BJ (cell line): ENCODE measurements at places on chromosomes 2 and 18. TPM values are rescaled to one million over a fixed set of nuclear protein-coding genes. Genes with fewer than 3 reads are reported as not detected.

GRCh38 chr2:101854877-101855276 lies 136.9 kb upstream of the IL1R2 start:
- DNase-seq, result no peak

DNA sequence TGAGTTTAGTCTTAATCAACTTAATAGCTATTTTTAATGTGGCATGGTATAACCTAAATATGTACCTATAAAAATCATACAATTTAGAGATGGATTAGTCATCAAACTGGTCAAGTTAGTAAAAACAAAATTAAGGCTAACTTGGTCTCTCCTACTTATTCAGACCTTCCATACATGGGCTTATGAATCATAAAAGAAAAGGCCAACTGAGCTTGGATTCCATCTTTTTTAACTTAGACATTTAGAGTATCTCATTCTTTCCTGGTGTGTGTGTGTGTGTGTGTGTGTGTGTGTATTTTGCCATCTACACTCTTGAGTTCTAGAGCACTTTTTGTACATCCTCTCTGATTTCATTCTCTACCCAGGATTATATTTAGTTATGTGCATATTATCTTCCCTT lies 637.5 kb downstream of the PLCL1 start:
- no peak for DNase-seq

GRCh38 chr2:205769495-205769850 lies 87.2 kb downstream of the NRP2 start:
- no peak for DNase-seq

GRCh38 chr2:72144274-72144631 lies 3.4 kb downstream of the CYP26B1 start:
- no peak for DNase-seq

GRCh38 chr2:212961255-212961654 lies 190.2 kb downstream of the IKZF2 start:
- no peak for DNase-seq

GRCh38 chr18:28802546-28802945 lies 625.6 kb upstream of the CDH2 start:
- peak; percentile 6 for DNase-seq

GRCh38 chr2:18484625-18485024 lies 75.8 kb downstream of the RDH14 start:
- DNase-seq, result no peak

- no peak for DNase-seq
Measured at GRCh38 chr2:17912266-17912691, 33.8 kb downstream of the KCNS3 start.

GRCh38 chr2:35409762-35410161 lies 945.8 kb upstream of the CRIM1 start:
- no peak for DNase-seq

DNA sequence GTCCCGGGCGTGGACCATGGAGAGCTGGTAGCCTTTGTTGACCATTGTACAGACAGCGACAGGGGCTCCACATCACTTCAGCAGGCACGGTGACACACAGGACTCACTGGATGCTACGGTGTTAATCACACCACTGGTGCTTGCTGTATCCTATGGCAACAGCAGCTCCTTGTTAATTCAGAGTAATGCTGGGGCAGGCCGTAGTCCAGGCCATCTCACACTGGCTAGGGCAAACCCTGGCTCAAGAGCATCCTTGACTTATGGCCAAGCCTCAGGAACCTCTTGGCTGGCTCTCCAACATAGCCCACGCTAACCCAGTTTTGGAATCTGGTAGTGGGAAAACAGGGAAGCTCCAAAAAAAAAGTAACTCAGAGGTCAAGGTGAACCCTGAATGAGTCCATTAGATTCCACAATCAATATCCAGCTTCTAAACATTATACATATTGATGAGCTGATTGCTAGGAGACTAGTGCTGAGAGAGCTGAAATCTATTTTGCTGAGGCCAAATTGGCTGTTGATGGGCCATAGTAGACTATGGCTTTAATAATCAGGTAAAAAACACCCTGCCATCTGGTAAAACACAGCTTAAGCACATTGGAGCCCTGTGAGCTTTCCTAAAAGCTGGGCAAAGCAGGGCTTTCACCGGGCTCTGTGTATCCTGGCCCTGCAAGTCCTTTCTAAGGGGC lies 253.6 kb downstream of the PRKCE start:
- no peak for DNase-seq

DNA sequence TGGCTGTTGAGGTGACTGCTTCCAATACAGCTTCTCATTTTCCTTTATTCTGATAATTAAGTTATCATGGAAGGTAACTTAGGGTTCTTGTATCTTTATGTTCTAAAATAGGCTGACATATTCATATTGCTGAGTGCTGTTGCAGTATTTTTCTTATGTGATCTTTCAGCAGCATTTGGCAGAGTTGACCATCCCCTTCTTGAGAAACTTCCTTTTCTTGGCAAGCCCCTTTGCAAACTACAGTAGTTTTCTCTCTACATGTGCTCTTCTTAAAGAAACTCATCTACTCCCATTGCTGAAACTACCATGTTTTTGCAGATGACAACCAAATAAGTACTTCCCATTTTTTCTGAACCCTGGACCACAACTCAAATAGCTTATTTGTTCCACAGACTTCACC lies 476.5 kb upstream of the TRIB2 start:
- DNase-seq, result no peak

DNA sequence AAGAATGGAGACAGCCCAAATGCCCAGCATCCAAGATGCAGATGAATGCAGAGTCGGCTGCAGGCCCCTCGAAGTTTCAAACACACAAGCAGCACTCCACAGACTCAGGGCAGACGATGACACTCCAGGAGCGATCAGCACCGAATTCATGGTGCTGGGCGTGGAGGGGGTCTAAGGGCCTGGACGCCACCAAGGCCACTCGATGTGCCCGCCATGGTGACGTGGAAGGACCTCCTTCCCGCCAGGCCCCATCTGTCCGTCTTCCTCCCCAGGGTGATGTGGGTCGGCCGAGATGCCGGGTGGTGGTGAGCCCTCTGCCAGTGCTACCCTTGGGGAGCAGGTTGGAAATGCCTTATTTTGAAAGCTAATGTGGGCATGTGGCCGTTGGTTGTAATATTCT lies 9.4 kb downstream of the KIF1A start:
- DNase-seq, result no peak

GRCh38 chr2:234535464-234535863 lies 38.6 kb upstream of the ARL4C start:
- DNase-seq, result no peak

Gene SEMA4F
- 8.4 and 10.2 TPM in 2 replicates for polyA plus RNA-seq

Gene GALNT5
- polyA plus RNA-seq, result 22.6 and 37.8 TPM in 2 replicates

Gene MC5R
- polyA plus RNA-seq, result not detected in 2 replicates

Gene CTAGE1
- polyA plus RNA-seq, result 0.06 TPM in 1 of 2 replicates, not detected in the other

Gene LIPT1
- 2.4 and 3.8 TPM in 2 replicates for polyA plus RNA-seq

Gene TDRD15
- not detected in 2 replicates for polyA plus RNA-seq

Gene TMEM237
- polyA plus RNA-seq, result 48.6 and 83.7 TPM in 2 replicates

Gene ABHD1
- polyA plus RNA-seq, result 0.07 TPM in 1 of 2 replicates, not detected in the other

Gene PSMA8
- polyA plus RNA-seq, result not detected in 2 replicates
